ENCODE measurements at places on chromosomes 2 and 18.

- peak; percentile 84 for DNase-seq
These were observed 919 bp upstream of the PCBP1 start for GRCh38 chr2:70086278-70086837.

DNA sequence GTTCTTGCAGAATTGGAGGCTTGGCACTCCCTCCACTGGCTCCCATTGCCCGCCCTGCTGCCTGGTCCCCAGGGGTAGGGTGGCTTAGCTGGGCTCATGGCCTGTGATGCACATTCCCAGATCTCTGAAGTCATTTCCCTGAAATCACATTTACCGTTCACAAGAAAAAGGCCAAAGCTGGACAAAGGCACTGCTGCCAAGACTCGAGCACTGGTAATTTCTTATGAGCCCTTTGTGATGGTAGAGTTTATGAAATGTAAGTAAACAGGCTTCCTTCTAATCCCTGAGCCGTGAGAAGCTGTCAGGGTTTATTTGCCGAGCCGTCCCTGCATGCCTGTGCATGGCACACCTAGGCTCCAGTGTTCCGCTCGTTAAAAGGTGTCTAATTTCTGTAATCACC is 247.2 kb upstream of the EPAS1 start:
- DNase-seq: no peak

DNA sequence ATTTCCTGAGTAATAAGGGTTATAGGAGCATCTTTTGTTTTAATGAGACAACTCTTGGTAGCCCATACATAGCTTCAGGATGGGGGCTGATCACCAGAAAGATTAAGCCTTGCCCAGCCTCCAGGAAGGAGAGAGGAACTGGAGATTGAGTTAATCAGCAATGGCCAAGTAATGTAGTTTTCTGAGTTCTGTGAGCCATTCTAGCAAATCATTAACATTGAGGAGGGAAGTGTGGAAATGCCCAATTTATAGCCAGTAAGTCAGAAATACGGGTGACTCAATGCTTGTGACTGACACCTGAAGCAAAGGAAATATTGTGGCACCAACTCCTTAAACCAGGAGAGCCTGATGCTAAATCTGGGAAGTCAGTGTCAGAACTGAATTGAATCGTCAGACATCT is 205.1 kb upstream of the SRD5A2 start:
- DNase-seq: no peak

- no peak for DNase-seq
These were observed 40.8 kb upstream of the MYO1B start for GRCh38 chr2:191204433-191204832.

- peak; percentile 63 for DNase-seq
These were observed 80.8 kb downstream of the APOB start for GRCh38 chr2:20962939-20963557.

DNA sequence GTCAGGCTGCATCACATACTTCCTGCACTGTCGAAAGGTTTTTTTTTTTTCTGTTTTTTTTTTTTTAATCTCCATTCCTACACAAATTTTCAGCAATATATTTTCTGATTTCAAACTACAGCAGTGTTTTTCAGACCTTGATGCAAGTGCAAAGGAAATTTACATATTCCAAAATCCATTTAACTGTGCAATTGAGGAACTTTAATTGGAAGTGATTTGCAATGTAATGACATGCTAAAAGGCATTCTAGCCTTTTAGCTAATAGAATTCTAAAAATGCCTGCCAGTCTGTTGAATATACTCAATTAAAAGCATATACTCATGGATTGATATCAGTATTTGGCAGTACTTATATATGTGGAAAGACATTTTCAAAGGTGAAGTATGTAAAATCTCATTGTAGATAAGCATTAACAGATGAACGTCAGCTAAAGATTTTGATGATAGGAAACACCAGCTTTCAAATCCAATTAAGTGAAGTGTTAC is 210.5 kb downstream of the OTX1 start:
- no peak for DNase-seq

DNA sequence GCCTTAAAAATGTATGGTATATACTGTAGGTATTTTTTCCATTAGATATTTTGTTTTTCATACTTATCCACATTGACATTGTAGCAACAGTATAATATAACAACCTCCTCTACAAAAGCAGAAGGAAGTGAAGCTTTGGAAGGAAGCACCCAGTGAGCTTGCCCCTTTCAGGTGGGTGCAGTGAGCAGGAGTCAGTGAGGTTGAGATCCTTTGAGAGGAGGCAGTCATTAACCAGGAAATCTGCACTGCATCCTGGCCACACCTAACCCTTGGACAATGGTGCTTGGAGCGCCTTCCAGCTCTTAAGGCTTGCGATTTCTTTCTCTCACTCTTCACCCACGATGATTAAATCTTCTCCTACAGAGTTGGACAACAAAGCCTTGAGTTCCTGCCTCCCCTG is 13.9 kb downstream of the IL37 start:
- no peak for DNase-seq

DNA sequence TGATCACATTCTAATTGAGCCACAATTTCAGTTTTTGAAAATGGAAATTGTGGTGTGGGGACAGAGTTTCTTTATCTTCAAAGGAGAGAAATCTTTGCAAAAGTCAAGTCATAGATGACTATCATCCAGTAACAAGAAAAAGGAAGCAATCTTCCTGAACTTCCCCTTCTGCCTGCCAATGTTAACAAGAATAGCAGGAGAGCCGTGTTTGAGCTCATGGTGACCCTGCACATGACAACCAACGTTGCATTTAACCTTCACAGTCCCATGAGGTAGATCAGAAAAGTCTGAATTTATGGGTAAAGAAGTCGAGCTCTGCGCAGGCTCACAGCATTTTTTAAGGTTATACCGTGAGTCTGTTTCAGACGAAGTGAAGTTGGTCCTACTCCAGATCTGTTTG is 454.9 kb downstream of the LPIN1 start:
- DNase-seq: peak; percentile 41

GRCh38 chr2:202060218-202060617 is 12.8 kb upstream of the KIAA2012 start:
- no peak for DNase-seq

GRCh38 chr2:134574611-134575330 is 144.0 kb downstream of the TMEM163 start:
- DNase-seq: peak; percentile 6

DNA sequence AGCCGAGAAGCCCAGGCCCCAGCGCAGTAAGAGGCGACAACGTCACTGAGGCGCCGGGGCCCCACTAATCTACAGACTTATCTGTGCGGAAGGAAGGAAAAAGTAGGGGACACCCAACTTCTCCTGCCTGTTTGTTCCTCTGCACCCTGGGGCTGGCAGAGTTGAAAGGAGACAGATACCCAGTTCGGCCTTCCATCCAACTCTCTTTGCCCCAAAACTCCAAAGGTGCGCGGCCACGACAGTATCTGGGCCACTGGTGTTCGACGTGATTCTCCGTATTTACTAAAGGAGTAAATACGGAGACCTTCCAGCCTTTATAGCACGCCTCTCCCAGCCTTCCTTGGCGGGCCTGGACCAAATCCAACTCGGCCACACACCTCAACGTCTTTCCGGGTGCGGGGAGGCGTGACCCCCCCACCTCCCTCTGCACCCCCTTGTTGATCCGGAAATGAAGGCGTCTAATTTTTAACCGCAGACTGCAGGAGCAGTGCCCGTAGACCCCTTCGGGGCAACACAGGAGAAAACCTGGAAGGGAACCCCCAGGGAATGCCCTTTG is 1.6 kb downstream of the SMAD7 start:
- no peak for DNase-seq

- no peak for DNase-seq
These were observed 147.9 kb downstream of the MYCN start for GRCh38 chr2:16088035-16088801.

- no peak for DNase-seq
These were observed 172.8 kb downstream of the CD226 start for GRCh38 chr18:69774831-69775230.

DNA sequence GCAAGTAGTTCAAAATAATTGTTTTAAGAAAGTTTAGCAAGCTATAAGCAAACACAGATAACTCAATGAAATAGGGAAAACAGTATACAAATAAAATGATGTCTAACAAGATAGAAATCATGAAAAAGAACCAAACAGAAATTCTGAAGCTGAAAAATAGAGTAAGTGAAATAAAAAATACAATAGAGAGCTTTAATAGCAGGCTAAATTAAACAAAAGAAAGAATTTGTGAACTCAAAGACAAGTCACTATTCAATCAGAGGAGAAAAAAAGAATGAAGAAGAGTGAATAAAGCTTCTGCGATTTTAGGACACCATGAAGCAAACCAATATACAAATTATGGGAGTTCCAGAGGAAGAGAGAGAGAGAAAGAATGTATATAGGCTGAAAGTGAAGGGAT is 576.8 kb downstream of the STK39 start:
- DNase-seq: no peak

DNA sequence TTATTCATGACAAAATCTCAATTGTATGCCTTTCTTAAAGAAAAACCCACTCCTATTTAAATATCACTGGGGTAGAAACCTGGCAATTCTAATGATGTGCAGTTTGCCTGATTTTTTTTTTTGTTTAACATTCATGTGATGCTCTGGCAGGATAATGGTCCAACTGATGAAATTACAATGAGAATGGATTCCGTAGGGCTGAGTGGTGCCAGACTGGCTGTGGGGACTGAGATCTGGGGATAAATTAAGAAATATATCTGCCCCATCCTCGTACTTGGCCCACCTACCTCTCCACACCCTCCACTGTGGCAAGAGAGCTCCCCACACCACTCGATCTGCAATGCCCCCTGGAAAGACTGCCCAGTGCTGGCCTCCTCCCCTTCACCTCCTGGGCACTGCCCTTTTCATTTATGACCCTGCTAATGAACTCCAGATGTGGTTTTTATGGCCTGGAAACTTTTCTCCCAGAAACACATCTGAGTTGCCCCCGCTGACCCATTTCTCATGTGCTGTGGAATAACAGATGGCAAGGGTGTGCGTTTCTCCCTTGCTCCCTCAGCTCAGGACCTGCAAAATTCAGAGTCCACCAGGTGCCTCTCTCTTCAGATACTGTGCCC is 33.0 kb upstream of the RPL37A start:
- DNase-seq: no peak

DNA sequence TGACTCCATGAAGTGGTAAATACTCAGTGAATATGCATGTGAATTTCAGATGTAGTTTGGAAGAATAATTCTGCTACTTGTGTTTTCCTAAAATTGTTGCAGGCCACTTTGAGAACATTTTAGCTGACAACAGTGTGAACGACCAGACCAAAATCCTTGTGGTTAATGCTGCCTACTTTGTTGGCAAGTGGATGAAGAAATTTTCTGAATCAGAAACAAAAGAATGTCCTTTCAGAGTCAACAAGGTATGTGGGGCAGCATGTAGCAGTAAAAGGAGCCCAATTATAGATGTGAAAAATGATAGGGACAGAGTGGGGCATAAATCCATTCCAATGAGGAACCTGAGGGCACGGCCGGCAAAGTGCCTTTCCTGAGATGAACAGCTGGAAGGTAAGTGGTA is 16.1 kb downstream of the SERPINB5 start:
- DNase-seq: no peak

- DNase-seq: no peak
These were observed 184.1 kb downstream of the C1D start for GRCh38 chr2:67878743-67879142.

GRCh38 chr2:128477891-128478290 is 159.2 kb upstream of the HS6ST1 start:
- DNase-seq: no peak

GRCh38 chr2:233832869-233833311 is 21.4 kb downstream of the HJURP start:
- DNase-seq: no peak

DNA sequence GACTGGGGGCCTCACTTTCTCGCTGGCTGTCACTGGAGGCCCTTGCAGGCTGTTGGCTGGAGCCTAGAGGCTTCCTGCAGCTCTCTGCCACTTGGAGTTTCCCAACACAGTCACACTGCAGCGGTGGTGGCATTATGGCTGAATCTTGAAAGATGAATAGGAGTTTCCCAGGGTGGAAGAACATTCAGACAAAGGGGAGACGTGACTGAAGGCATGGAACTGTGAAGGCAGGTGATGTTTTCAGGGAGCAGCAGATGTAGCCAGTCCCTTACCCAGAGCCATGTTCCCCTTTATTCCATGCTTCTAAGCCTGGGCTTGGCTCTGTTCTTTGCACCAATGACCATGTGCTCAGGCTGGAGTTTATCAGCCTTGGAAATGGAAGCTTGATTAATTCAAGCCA is 106.7 kb upstream of the BOD1L2 start:
- DNase-seq: no peak

DNA sequence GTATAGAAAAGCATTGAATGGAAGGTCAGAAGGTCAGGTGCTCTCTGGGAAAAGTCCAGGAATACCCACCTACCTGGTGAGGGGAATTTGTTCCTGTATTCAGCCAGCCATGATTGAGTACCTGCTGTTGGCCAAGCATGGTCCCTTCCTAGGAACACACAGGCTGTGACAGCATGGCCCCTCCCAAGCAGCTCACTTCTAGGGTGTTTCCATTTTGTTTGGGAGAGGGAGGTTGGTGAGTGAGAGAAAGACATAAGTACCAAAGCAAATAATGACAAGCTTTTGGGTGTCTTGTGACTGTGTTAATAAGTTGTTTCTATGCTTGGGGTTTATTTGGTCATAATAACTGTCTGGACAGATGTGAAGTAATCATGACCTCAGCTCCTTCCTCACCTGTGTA is 46.3 kb downstream of the CABLES1 start:
- no peak for DNase-seq

DNA sequence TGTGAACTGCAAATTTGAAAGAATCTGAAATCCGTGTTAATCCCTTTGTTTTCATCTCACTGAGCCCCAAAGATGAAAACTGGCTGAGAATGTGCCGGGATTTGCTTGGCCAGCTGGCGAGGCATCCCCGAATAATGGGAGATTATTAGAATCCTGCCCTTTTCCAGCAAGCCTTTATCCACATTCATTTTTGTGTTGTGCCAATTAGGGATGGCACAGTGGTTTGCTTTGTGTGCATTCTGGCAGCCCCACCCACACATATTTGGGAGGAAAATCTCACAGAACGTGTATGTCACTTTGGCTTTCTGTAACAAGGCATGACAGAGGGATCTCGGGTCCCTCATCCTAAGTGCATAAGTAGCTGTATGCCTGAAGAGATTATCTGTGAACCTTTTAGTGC is 405.8 kb upstream of the FAM98A start:
- DNase-seq: no peak

GRCh38 chr18:51076503-51076902 is 46.5 kb downstream of the SMAD4 start:
- DNase-seq: peak; percentile 3

DNA sequence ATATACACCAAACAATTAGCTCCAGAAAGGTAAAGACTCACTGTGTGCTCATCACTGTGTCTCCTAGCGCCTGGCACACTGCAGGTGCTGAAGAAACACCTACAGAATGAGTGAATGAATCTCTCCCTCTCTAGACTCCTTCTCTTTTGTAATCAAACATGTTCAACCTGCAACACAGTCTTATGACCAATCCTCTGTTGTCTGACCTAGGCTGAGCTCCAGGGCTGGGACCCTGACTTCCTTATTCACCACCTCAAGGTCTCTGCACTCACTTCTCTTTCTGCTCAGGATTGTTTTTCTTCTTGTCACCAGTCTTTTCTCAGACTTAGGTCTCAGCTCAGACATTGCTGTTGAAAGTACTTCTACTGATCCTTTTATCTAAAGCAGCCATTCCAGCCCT is 9.8 kb downstream of the CKAP2L start:
- DNase-seq: no peak

All from muscle of back (tissue), 13 donors.